Stimulated activated CD8-positive, alpha-beta memory T cell treated with anti-CD3 and anti-CD28 coated beads, Interleukin-4, amount 100 ng/mL, for 4 hours (primary cell): ENCODE measurements at places on chromosomes 13 and 19.

- no peak for DNase-seq
These were observed 31.4 kb upstream of the ZNF492 start for GRCh38 chr19:22602631-22603272.

DNA sequence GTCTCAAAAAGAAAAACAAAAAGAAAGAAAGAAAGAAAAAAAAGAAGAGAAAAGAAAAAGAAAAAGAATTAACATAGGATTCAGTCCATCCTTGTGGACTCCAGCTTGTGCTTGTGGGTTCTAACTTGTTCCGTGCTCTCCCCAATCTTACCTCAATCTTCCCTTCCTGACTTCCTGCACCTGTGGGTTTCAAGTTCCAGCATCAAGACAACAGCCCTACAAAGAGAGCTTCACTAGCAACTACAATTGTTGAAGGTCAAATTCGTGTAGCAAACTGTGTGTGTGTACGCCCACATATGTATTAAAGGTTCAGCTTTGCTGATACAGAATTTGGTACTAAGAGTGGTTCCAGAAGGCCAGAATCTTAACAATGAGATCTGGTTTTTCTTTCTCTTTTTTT is 25.3 kb downstream of the FXYD5 start:
- no peak for DNase-seq

DNA sequence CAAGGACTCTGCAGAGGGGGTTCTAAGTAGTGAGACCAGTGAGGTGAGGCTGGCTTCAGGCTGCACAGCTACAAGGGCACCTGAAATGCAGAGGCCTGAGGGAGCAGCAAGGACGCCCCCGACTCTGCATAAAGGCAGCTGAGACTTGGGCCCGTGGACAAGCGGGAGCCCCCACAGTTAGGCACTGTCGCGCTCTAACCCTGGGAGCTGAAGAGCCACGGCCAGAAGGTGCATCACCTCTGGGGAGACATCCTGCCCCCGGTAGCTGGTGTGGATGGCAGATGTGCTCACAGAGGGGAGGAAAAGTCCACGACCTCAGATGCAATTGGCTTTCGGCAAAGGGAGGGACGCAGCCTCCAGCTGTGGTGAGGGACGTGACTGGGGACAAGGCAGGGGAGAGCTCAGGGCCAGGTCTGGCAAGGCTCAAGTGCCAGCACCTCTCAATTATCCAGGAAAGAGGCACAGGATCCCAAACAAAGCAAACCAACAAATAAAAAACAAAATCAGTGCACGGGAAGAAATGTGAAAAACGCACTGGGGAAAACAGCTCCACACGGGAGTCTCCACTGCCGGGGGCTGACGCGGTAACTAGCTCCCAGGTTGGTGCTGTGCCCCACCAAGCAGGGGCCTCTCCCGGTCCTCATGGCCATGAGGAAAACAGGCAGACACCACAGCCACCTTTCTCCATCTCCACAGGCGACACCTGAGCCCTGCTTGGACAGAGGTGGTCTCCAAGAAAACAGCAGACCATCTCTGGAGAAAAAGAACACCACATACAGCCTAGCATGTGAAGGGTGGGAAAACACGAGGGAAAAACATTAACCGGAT is 23.0 kb upstream of the PLPP2 start:
- no peak for DNase-seq

- no peak for DNase-seq
These were observed 220.3 kb downstream of the POU4F1 start for GRCh38 chr13:78383071-78383484.
